ENCODE measurements at places on chromosomes 4 and X.

GRCh38 chrX:145826466-145826865 is 8.8 kb downstream of the SLITRK2 start:
- no peak for DNase-seq

- DNase-seq, result no peak
Measured at GRCh38 chrX:11451151-11451550, 157.9 kb downstream of the AMELX start.

DNA sequence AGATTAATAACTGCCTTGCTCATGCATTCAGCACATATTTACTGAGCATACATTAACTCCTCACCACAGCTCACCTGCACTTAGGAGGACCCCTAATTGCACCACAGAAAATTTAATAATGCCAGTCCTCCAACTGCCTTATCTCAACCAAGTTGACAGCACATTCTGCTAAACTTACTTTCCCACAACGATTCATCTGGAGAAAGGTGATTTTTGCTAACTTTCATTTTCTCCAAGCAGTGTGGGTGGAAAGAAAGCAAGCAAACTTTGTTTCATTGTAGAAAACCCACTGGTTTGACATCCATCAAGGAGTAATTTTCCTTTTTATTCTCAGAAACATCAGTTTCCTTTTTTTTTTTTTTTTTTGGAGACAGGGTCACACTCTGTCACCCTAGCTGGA is 49.1 kb downstream of the RASGEF1B start:
- no peak for DNase-seq

- DNase-seq, result no peak
Measured at GRCh38 chr4:59057804-59058203, 1947.6 kb upstream of the IGFBP7 start.

GRCh38 chrX:129956765-129957164 is 25.7 kb upstream of the BCORL1 start:
- DNase-seq, result no peak

DNA sequence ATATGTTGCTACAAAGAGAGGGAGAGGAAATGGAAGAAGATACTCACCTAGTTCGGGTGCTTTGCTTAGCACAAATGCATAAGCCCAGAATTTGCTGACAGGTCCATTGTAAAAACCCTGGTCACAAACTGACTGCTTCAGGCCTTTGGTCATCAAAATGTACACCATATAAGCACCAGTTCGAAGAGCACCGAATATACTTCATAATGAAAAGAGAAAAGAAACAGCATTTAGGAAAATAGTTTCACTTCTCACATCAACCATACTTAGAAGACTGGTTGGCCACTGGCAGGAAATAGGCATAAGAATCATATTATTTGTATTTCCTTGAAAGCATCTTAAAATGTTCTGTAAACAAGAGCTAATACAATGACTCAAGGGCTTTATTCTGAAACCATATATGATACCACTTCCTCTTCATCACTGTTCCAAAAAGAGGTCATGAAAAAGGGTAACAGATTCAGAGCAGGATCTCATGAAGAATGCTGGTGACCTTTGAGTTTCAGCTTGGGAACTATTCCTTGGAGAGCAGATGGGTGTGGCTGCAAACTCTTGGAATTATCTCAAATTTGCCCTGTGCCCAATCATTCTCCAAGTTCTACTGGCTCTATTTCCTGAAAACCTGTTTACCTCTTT is 138.7 kb downstream of the ELOVL6 start:
- no peak for DNase-seq

DNA sequence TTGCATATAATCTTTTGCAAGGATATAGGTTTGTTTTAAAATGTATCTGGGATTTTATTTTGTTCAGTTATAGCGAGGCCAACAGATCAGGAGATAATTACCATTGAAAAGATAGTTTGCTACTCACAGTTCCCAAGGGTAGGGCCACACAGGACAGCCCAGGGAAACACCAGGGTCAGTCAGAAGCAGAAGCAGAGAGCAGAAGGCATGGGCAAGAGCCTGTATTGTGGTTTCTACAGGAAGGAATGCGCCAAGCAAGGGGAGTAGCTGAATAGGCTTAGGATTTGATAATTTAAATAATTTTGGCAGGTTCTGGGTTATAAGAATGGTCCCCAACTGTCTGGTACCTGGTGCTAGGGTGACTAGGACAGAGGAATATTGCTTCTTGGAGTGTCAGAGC is 61.6 kb downstream of the SYNPO2 start:
- no peak for DNase-seq

DNA sequence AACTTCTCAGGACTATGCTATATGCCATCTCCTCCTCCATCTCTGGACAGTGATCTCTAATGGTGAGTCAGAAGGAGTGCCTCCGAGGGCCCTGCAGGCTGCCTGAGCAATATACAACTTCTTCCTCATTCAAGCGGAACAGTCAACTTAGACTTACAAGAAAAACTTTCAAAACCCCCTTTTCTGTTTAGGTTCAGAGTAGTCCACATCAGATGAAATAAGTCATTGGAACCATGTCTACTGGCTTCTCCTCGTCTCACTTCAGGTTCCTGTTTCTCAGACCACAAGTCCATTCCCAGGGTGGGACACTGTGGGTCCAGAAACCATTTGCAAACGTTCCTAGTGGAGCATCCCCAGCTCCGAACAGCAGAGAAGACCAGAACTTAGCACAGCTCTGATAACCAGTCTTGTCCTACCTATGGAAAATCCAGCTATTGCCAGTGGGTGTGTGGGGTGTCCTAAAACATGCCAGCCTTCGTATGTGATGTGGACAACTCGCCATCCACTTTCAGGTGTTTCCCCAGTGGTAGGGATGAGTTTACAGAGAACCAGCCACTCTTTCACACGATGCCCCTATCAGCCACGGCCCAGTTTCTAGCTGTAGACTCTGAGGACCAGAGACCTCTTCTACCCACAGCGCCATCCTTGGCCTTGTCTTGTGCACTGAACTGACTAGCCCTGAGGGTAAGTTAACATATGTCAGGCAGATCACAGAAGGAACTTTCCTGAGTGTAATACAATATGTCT is 32.7 kb upstream of the NKRF start:
- DNase-seq, result no peak

GRCh38 chr4:110480746-110481271 is 4.9 kb downstream of the ENPEP start:
- no peak for DNase-seq

GRCh38 chr4:25843340-25844097 is 19.3 kb downstream of the SEL1L3 start:
- no peak for DNase-seq

GRCh38 chr4:24798036-24798610 is 2.8 kb downstream of the SOD3 start:
- no peak for DNase-seq

- no peak for DNase-seq
Measured at GRCh38 chrX:35711281-35711680, 86.9 kb upstream of the MAGEB16 start.

DNA sequence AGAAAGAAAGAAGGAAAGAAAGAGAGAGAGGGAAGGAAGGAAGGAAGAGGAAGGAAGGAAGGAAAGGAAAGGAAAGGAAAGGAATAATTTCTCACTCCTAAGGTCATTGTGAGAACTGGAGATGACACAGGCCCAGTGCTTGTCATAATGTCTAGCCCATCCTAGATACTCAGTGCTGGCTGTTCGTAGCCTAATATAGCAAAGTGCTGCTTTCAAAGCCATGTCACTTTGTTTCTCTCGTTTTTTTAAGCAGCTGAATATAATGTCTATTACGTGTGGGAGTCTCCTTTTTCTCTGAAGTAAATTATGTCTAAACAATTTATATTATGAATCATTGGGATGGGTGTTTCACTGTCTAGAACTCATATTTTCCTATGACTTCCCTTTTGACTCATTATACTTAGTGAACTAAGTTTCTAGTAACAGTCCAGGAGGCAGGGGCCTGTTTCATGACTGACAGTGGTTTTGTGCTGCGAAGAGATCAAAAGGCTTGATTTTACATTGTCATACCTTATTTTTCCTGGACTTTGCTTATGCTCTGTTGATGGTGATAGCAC is 327.0 kb upstream of the ZFP42 start:
- DNase-seq, result no peak

DNA sequence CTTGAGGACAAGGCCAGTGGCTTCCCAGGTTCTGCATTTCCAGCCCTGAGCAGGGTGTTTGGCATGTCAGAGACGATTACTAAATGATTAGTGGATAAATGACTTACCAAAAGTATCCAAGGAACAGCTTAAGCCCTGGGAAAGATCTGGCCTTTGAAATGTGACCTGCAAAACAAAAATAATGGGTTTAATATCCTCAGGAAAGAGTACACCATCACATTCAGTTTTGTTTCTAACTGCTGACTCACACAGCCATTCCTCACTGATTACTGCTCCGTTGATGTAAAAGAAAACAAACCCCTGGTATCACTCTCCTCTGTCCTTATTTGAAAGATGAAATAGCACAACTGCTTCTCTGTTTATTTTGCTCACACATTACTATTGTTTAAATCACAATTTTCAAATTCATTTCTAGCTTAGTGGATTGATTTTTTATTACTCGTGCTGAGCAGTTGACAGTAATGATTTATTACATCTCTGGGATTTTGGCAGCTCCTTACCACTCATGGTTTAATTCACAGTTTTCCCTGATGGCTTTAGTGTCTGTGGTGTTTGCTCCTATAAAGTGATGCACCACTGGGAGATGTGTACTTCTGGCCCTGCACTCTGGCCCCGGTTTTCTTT is 117.0 kb downstream of the CBLL2 start:
- no peak for DNase-seq

GRCh38 chr4:880684-881405 is 51.3 kb downstream of the GAK start:
- DNase-seq, result no peak

GRCh38 chrX:154779261-154779660 is 16.6 kb downstream of the DKC1 start:
- DNase-seq, result no peak

- no peak for DNase-seq
Measured at GRCh38 chrX:19776753-19777152, 110.6 kb downstream of the SH3KBP1 start.

GRCh38 chrX:48753708-48754228 is 7.8 kb upstream of the GLOD5 start:
- DNase-seq, result no peak

Measured in frontal cortex (tissue), 4 donors.